ENCODE measurements at places on chromosomes 12 and 14. TPM values are rescaled to one million over a fixed set of nuclear protein-coding genes. Genes with fewer than 3 reads are reported as not detected.

Gene SBNO1
- 14.4 TPM for total RNA-seq

Gene SLC6A13
- total RNA-seq, result not detected

GRCh38 chr14:65783576-65783975 is 371.0 kb downstream of the FUT8 start:
- DNase-seq, result no peak

- DNase-seq, result no peak
These were observed 74.2 kb upstream of the CSRP2 start for GRCh38 chr12:76952995-76953394.

- DNase-seq, result no peak
These were observed 14.6 kb upstream of the CABP1 start for GRCh38 chr12:120625557-120626419.

GRCh38 chr12:132478845-132479244 is 11.1 kb upstream of the FBRSL1 start:
- no peak for DNase-seq

GRCh38 chr12:83199069-83199468 is 512.4 kb downstream of the TMTC2 start:
- DNase-seq, result no peak
